H9 (cell line): ENCODE measurements at places on chromosomes 4 and X.

GRCh38 chr4:169791527-169792156, 33.9 kb upstream of the HPF1 start:
- no peak overlapping the region for H3K27ac ChIP-seq
- H3K4me1 ChIP-seq, result no peaks in the 10 kb centered on the region
- peak overlapping the region; percentile 37 for H3K4me3 ChIP-seq
- DNase-seq, result peak; percentile 66
- no peaks in the 10 kb centered on the region for H3K27me3 ChIP-seq

- no peaks in the 10 kb centered on the region; the same call in 2 of the 3 replicates for H3K36me3 ChIP-seq
- H3K27ac ChIP-seq, result no peak overlapping the region
- no peaks in the 10 kb centered on the region for H3K27me3 ChIP-seq
- H3K4me3 ChIP-seq, result no peak overlapping the region
- DNase-seq, result peak; percentile 39
Measured at GRCh38 chr4:11004818-11005217, 320.2 kb upstream of the CLNK start.

GRCh38 chr4:70841951-70842350, 2.3 kb upstream of the GRSF1 start:
- H3K4me1 ChIP-seq, result 0 out of 2 replicates have a peak, but pooled peaks cover 3% of the 10 kb centered on the region
- H3K27ac ChIP-seq, result no peak overlapping the region
- H3K4me3 ChIP-seq, result no peak overlapping the region
- no peak for DNase-seq

DNA sequence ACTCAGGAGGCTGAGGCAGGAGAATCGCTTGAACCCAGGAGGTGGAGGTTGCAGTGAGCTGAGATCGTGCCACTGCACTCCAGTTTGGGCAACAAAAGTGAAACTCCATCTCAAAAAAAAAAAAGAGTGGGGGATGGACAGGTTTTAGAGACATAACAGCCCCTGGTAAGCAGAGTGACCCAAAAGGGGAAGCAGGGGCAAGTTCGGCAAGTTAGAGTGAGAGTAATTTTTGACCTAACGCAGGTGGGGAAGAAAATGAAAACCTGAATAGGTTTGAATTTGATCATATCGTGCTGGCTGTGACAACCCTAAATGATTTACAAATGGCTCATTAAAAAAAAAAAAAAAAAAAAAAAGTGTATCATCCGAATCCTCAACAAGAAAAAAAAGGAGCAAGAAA, 25.7 kb upstream of the TMEM131L start:
- H3K27me3 ChIP-seq, result no peaks in the 10 kb centered on the region
- no peaks in the 10 kb centered on the region for H3K36me3 ChIP-seq
- H3K4me3 ChIP-seq, result no peak overlapping the region
- no peaks in the 10 kb centered on the region for H3K4me1 ChIP-seq
- no peak overlapping the region for H3K27ac ChIP-seq

- no peaks in the 10 kb centered on the region for H3K27me3 ChIP-seq
- no peaks in the 10 kb centered on the region for H3K4me1 ChIP-seq
- DNase-seq, result no peak
- no peaks in the 10 kb centered on the region for H3K36me3 ChIP-seq
Measured at GRCh38 chr4:146257511-146257910, 43.2 kb downstream of the REELD1 start.
